Keratinocyte (primary cell): ENCODE measurements at places on chromosomes 7 and 10.
A peak's percentile ranks its signal among the peaks of the same experiment; 100 is the strongest.

GRCh38 chr7:81210137-81211064 lies 291.6 kb upstream of the SEMA3C start:
- no peak for DNase-seq

DNA sequence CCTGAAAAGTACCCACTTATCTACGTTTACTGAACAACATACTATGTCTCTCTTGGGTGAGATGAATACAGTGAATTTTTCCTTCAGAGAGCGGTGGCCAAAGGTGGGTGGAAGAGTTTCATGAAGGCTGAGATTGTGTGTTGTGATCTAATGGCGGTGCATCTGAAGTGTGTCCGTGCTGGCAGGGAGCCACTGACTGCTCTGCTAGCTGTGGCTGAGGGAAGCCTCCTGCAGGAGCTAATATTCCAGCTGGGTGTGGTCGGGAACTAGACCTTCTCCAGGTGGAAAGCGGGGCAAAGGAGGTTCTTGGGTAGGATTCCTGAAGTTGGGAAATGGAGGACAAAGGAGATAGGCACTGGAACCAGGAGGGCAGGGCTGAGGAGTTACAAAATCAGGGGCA lies 69.2 kb upstream of the GRB10 start:
- DNase-seq: no peak

GRCh38 chr7:74235518-74236268 lies 18.5 kb downstream of the RFC2 start:
- DNase-seq: no peak

- DNase-seq: no peak
Measured at GRCh38 chr7:79403879-79404278, 49.6 kb downstream of the MAGI2 start.

DNA sequence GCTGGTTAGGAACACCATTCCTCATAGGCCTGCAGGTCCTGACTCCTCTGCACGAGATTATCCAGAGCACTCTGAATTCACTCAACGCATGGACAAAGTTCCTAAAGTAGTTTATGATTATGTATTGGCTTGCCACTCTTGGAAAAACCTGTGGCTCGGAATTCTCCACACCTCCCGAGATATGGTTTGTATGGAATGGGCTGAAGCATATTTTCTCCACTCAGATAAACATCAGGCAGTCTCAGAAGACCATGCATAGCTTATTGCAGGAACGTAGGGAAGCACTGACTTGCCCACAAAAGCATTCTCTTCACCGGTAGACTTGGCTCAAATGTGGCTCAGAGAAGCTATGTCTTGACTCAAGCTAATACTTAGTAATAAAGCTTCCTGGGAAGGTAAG lies 338.6 kb upstream of the NFE2L3 start:
- no peak for DNase-seq

DNA sequence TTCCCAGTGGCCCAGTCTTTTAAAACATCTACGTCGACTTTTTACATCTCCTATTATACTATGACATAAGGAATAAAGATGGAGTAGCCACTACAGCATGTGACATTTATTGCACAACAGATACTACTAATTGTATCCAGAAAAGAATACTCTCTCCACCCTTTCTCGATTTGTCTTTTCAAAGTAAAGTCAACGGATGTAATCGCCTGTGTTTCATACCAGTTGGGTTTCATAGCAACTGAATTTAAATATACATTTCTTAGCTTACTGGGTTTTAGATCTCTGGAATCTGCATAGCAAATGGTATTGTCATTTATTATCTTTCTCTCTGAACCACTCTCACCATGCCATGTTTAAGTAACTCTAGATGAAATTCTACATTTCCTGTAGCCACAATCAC lies 86.4 kb upstream of the TRIL start:
- no peak for DNase-seq

DNA sequence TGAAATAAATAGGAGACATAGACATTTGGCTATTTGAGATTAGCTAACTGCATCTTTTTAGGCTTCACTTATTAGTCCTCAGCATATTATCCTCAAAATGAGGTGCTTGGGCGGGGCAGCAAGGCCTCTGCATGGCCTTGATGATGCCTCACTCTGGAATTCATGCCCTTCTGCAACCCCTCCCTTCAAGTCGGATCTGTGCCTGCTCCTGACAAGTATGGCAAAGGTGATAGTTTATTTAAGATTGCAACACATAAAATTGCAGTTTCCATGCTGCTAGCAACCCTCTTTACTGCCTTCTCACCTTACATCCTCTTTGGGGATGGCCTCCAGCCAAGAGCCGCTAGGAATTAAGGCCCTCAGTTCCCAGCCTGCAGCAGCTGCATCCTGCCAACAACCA lies 241.3 kb upstream of the ADARB2 start:
- DNase-seq: no peak

- DNase-seq: no peak
Measured at GRCh38 chr10:122441961-122442360, 12.5 kb upstream of the ARMS2 start.

GRCh38 chr7:150735596-150736358 lies 1.4 kb upstream of the GIMAP5 start:
- DNase-seq: no peak

DNA sequence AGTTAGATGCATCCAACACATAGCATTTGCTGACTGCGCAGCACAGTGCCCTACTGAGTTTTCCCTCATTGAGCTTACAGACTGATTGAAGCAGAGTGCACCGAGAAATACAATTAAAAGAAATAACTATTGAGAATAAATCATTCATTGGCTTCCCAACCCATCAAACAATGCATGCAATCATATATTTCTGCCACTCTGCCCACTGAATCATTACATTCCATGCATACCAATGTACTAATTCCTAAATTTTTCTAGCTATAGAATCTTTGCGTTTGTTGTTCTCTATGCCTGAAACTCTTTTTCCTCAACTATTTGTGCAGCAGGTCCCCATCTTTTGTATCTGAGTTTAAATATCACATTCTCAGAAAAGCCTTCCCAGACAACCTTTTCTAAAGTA lies 783.8 kb downstream of the SORCS1 start:
- no peak for DNase-seq

GRCh38 chr10:114548662-114549061 lies 109.4 kb downstream of the ABLIM1 start:
- no peak for DNase-seq

DNA sequence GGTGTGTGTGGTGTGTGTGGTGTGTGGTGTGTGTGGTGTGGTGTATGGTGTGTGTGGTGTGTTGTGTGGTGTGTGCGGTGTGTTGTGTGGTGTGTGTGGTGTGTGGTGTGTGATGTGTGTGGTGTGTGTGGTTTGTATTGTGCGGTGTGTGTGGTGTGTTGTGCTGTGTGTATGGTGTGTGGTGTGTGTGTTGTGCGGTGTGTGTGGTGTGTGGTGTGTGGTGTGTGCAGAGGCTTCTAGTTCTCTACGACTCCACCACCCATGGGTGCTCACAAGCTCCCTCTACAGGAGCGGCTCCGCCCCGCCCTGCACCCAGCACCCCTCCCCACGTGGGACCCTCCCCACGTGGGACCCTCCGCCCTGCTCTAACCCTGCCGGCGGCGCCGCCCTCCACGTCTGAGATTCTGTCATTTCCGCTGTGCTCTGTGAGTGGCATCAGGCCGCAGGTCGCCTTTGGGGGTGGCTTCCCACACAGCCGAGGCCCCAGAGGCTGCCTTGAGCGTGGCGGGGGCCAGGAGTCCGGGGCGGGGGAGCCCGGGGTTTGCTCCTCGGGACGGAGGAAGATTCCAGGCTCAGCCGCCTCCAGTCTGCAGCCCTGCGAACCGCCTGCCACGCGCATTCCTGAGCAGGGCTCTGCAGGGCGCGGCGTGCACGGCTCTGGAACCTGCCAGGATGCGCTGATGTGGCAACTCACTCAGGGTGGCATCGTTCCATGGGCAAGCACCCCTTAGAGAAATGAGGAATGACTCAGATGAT lies 37.0 kb upstream of the DNAJB6 start:
- peak; percentile 69 for DNase-seq

GRCh38 chr10:71700731-71701368 lies 18.7 kb downstream of the C10orf105 start:
- no peak for DNase-seq

DNA sequence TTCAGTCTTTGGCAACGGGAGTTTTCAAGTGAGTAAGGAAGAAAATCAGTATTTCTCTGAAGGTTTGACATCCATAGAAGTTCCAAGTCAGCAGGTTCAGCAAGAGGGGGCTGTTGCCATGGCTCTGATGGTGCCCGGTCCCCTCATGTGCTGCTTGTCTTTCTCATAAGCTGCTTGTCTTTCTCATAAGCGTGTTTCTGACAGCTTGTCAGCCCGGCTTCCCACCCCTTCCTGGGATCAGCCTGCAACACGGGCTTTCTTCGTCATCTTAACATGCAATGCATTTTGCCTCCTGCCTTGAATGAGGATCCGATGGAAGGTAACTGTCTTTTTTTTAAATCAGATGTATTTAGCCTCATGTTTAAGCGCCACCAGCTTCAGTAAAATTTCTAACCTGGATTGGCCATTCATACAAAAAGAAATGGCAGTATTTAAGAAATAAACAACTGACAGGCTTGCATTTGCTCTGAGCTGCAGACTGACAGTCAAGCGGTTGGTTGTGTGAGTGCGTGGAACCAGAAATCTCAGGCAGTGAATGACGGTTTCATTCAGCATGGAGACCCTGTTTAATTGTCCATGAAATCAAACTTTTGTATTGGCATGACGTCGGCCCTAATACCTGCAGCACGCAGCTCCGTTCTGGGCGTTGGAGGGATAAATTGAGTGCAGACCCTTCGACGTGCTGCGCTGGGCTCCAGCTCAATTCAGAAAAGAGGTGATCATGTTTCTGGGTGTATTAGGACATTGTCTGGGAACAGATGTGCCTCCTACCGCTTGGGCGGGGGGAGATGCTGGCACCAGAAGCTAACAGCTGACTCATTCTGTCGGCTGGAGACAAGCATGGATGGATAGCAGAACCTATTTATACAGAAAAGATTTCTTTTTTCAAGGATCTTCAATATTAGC lies 454.7 kb upstream of the FOXK1 start:
- DNase-seq: no peak

DNA sequence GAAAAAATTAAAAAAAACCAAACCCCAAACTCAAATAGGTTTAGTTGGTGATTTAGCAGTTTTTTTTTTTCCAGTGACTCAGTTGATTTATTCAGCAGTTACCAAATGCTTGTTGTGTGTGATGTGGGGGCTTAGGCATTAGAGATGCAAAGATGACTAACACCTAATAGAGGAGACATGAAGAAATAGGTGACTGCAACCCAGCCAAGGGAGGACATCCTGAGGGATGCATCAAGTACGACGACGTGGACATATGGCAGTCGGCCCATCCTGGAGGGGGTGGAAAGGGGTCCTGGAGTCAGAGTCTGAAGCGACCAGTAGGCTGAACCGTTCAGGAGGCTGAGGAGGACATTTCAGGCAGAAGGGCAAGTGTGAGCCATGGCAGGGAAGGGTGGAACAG lies 35.5 kb downstream of the LRMDA start:
- no peak for DNase-seq

DNA sequence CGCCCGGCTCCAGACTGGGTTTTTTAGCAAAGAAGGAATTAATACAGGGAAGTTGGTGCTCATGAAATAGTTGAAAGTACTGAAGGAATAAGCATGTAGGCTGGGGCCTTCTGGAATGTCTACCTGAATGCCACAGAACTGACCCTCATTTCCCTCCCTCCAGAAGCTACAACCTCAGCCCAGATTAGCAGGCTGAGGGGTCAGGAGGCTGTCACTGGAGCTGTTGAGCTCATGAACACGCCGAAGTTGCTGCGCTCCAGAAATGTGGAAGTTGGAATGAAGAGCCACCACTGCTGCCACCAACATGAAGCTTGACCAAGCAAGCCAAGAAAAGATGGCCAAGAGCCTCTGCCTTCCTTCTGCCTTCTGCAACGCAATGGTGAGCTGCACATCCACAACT lies 52.2 kb upstream of the KMT2E start:
- DNase-seq: no peak

GRCh38 chr10:63155388-63156020 lies 22.4 kb downstream of the NRBF2 start:
- no peak for DNase-seq

GRCh38 chr10:76550806-76551205 lies 1086.8 kb downstream of the KCNMA1 start:
- DNase-seq: no peak

- DNase-seq: no peak
Measured at GRCh38 chr7:111639934-111640333, 77.6 kb upstream of the IMMP2L start.

DNA sequence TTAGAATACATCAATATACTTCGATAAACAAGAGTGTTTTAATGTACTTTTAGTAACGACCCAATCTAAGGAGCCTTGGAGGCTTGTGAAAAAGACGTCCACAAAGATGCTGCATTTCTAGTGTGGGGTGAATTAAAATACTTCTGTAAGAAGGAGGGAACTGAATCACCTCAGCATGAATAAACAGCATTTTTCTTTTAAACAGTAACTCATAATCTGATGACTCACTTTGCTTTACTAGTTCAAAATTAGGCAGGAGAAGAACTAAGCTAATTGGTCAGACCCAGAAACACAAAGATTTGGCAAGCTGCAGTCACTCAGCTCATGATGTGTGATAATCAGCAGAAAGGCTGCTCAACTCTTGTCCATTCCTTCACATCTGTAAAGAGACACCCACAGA lies 24.2 kb downstream of the NCOA4 start:
- DNase-seq: no peak

DNA sequence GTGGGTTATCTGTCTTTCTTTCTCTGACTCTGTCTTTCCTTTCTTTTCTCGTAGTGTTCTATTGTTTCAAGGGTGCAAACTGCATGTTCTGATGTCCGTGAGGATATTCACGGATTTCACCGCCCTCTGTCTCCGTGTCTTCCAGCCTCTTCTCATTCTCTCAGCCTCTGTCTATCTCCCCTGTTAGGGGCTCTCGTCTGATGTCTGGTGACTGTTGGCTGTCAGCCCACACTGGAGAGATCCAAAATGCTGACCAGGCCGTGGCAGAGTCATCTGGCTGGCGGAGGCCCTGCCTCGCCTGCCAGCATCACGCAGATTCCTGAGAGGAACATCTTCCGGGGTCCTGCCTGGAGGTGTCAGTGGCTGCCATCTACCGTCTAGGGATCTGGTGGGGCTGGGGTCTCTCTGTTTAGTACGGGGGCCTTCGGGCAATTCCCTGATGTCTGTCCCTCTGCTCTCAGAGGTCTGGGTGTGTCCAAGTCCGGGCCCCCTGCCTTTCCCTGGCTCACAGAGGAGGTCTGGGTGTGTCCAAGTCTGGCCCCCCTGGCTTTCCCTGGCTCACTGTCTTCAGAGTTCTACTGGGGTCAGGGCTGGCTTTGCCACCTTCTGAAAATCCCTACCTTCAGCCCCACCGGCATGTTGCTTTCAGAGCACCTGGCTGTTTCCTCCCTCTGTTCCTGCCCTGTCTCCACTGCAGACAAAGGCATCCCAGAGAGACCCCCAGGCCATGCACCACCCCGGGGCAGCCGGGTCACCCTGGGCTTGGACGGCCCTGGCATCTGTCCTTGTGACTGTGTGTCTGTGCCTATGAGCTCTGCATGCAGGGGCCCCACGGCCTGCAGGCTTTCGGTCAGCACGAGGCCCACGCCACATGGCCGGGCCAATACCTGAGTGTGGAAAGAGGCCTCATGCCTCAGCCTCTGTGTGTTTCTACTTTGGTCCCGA lies 14.0 kb upstream of the SCART1 start:
- no peak for DNase-seq

DNA sequence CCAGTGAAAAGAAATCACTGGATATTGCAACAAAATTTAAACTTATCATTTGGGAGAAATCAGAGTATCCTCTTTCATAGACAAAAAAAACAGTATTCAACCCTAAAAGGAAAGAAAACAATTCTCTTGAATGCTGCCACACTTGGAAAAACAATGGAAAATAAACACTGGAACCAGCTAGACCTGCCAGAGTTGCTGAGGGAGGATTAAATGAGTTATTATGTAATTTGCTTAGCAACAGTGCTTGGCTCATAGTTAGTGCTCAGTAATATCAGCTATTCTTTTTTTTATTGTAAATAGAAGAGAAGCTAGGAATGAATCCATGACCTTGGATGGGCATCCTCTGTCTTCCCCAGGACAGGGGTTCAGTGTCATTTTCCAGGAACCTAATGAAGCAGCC lies 11.0 kb upstream of the ZNF273 start:
- DNase-seq: no peak
